ENCODE measurements at places on chromosomes 6 and 20.
A peak's percentile ranks its signal among the peaks of the same experiment; 100 is the strongest.

DNA sequence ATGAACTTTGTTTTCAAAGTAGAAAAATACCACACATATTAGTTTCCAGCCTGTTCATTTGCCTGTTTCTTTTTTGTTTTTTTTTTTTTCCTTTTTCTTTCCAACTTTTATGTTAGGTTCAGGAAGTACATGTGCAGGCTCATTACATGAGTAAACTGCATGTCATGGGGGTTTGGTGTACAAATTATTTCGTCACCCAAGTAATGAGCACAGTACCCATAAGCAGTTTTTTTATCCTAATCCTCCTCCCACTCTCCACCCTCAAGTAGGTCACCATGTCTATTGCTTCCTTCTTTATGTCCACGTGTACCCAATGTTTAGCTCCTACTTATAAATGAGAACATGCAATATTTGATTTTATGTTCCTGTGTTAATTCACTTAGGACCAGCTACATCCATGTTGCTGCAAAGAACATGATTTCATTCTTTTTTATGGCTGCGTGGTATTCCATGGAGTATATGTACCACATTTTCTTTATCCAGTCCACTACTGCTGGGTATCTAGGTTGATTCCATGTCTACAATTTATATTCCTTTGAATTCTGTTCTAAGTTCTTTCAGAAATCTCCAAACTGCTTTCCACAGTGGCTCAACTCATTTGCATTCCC, 31.8 kb downstream of the SNX14 start:
- DNase-seq: no peak

- DNase-seq: peak; percentile 71
Measured at GRCh38 chr6:35583893-35584688, 71.4 kb upstream of the TULP1 start.

DNA sequence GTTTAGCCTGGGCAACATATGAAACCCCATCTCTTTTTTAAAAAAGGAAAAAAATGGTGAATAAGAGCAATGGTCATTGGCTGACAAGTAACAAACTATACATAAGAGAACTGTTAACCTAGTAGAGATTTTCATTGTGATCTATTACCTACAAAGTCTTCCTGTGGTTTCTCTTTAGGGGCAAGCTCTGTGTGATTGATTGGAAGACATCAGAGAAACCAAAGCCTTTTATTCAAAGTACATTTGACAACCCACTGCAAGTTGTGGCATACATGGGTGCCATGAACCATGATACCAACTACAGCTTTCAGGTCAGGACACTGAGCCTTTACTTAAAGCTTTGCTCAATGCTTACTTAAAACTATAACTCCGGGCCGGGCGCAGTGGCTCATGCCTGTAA, 19.2 kb downstream of the MGME1 start:
- no peak for DNase-seq

- DNase-seq: peak; percentile 34
Measured at GRCh38 chr6:31356216-31356945, 598 bp downstream of the HLA-B start.

DNA sequence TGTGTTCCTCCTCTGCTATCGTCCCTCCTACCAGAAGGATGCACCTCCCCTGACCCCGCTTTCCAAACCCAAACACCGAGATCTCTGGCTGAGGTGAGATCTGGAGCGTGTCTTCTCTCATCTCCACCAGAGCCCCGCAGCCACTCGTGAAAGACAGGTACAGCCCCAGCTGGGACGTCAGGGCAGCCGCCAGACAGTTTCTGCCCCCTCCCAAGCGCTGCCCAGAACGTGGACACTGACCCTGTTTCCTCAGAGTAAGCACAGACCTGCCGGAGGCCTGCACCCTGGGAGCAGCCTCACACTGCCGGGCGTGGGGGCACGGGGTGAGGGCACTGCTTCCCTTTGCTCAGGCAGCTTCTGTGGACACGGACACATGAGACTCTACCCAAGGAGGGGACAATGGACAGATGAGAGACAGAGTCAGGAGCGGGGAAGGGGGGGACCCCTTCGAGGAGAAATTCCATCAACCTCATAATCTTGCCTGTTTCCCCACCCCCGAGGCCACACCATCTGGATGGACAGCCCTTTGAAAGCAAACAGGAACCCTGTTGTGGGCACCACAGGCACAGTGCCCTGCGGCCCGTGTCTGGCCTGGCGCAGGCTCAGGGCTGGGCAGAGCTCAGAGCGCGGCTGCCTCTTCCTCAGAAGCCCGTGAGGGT, 210.6 kb downstream of the DLL1 start:
- DNase-seq: no peak

GRCh38 chr6:39209360-39209811, 19.9 kb downstream of the KCNK5 start:
- no peak for DNase-seq
